Hematopoietic multipotent progenitor cell treated with erythropoietin and hydrocortisone succinate and interleukin-3 and kit ligand, for 17 days (in vitro differentiated cells): ENCODE measurements at places on chromosomes 6 and 20.

- DNase-seq = no peak
Observed at GRCh38 chr6:167214206-167214605, 56.4 kb upstream of the GPR31 start.

GRCh38 chr6:139230391-139230840, 61.4 kb downstream of the TXLNB start:
- DNase-seq = no peak

- DNase-seq = no peak
Observed at GRCh38 chr6:131146865-131147264, 11.6 kb downstream of the AKAP7 start.

DNA sequence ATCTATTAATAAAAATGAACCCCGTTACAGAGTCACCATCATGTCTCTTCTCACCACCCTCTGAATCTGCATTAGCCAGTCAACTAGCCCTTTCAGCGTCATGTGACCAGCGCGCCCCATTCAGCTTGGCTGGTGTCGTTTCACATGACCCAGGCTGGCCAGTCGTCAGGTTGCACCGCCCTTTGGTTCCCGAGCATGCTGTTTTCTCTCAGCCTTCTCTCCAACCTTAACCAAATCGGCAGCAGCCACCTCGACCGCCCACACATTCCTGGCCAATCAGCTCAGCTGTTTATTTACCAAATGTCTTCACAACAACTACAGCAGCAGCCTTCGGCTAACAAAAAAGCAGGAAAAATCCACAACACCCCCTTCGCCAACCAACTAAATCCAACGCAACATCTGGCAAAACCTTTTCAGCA, 5.6 kb downstream of the SRSF3 start:
- peak; percentile 48 for DNase-seq

DNA sequence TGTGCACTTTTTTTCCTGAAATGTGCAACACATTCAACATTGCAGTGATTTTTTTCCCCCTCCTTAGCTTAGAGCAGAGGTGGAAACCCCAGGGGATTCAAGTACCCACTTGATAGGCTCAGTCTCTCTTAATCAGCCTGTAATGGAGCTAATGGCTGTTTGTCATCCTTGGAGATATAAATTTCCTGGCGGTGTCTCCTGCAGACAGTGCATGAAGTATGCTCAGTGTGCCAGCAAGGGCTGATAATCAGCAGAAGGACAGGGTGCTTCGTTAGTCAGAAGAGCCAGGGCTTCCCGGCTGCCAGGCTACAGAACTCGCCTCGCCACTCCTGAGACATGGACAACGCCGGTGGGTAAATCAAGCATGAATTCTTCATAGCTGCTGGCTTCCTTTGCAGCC, 69.8 kb upstream of the PHACTR2 start:
- DNase-seq = no peak

GRCh38 chr6:31586008-31586407, at the start of gene LST1:
Gene LST1, plus strand, starts transcription at chr6:31586277. Its CDS starts 1,023 bp downstream, at chr6:31587300.
- no peak for DNase-seq

- DNase-seq = no peak
Observed at GRCh38 chr20:33626190-33626589, 35.9 kb upstream of the C20orf144 start.

DNA sequence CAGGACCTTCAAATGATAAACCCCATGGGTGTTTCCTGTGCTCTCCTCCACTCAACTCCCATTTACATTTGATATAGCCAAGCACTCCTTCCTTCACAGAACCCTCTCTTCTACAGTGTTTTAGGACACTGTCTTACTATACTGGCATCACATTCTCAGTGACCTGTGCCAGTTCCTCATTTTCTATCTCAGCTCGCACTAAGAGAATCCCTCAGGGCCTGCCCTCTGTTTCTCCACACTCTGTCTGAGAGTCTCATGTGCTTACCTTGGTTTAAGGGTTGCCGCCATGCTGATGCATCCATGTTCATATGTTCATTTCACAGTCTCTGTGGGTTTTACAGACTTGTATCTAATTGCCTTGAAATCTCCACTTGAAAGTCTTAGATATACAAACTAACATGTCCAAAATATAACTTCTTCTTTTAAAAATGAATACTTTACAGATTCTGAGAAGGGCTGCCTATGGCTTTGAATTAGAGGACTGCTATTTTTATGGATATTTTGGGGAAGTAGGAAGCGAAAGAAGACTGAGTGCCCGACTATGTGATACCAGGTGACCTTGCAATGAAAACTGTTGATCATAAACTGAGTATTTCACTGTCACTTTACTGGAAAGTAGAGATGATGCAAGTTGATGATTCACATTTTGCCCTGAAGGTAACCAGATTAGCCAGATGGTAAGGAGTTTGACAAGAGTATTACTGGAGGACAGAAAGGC, 153.1 kb upstream of the SIM1 start:
- no peak for DNase-seq

DNA sequence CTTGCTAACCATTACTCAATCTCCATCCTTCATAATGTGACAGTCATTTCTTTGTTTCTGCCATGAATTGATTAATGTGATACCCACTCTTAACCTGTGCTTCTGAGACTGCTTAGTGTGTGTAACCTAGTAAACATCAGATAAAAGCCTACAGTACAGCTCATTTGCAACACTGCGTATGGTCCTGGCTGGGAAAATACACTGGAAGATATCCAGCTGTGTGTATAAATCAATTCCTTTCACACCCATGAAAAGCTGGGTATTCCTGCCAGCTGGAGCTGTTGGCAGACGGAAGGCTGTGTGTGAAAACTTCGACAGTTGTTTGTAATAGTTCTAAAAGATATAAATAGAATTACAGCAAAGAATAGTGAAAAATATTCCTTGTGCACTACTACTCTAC, 509.2 kb downstream of the FRK start:
- DNase-seq = no peak

DNA sequence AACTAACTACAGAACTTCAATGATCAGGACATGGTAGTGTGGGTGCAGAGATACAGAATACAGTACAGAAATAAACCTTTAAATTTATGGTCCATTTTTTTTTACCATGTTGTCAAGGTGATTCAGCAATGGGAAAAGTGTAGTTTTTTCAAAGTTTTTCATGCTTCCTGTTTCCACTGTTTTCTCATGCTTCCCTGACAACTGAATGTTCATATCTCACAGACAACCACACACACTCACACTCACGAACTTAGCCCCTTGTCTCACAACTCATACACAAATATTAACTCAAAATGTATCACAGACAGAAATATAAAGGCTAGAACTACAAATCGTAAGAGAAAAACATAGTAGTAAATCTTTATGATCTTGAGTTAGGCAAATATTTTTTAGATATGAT, 232.6 kb upstream of the CDYL start:
- DNase-seq = no peak

DNA sequence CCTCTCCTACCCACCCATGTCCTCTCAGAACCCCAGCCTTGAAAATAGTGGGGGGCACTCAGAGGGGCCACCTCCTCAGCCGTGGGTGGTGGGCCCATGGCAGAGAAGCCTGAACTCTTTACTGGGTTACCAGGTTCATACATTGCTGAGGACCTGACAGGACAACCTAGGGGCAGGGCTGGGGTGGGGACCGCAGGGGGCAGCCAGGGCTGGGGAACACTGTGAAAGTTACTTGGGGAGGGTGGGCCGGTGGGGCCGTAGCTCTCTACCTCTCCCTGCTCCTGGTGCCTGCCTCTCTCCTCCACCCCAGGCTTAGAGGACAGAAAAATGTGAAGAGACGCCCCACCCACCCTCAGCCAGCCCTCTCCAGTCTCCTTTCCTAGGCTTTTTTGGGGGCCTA, 15.4 kb downstream of the MDFI start:
- DNase-seq = no peak

GRCh38 chr6:133835901-133836300, 53.0 kb upstream of the TCF21 start:
- DNase-seq = no peak
